ENCODE measurements at places on chromosomes 1 and 21.

DNA sequence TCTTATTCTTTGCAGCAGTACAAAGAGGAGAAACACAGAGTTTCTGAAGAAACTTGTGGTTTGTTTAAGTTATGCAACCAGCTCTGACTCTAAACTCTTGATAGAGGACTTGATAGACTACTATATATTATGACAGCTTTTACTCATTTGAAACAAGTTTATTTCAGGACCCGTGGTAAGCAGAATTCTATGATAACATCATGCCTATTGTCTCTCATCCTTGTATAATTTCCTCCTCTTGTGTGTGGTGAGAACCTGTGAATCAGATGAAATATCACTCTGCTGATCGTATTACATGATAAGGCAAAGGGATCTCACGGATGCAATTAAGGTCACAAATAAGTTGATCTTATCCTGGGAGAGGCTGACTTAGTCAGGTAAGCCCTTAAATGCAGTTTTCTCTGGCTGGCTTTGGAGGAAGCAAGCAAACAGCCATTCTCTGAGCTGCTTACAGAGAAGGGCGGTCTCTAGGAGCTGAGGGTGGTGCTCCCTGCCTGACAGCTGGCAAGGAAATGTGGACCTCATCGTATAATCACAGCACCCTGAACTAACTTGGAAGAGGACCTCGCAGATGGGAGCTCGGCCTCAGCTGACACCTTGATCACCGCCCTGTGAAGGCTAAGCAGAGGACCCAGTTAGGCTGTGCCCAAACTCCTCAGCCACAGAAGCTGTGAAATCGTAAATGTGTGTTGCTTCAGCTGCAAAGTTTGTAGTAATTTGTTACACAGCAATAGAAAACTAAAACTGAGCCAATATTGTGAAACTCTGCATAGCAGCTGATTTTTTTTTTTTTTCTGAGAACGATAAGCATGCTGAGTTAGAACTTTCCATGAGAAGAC lies 151.1 kb upstream of the DPT start:
- no peak for DNase-seq

DNA sequence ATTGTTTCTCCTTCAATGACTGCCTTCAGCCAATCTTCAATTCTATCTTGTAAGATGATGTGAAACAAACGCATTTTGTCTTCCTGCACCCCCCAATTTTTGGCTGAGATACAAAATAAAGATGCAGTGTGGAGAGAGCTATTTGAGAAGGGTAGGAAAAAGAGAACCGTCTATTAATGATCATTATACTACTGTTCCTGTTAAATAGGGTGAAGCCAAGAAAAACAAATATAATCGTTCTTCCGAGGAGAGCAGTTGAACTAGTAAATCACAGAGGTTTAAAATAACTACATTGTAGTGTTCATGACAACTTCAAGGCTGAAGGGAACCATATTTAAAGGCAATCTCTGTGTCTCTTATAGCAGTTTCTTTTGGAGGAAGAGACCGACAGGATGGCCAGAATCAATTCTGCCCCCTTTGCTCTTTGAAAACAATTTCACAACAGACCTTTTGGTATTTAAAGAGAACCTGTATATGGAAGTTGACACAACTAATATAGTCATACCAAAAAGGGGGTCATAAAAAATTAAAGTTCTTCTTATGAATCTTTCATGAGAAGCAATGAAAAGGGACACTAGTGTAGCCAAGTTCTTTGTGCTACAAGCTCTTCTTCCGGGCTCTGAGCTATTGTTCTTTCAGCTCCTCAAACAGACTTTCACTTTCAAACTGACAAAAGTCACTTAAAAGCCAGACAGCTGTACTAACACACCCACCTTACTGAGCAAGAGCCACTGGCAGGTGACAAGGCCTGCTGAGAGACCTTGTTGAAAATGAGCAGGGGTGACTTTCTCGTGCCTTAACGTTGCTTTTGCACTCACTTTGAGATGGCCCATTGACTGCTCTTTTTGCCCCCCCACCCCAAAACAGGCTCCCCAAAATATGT lies 30.9 kb downstream of the PROX1 start:
- DNase-seq = no peak

- DNase-seq = no peak
These were observed 23.4 kb downstream of the VAV3 start for GRCh38 chr1:107941531-107941930.

GRCh38 chr1:167669209-167670124 lies 39.4 kb downstream of the RCSD1 start:
- DNase-seq = no peak

DNA sequence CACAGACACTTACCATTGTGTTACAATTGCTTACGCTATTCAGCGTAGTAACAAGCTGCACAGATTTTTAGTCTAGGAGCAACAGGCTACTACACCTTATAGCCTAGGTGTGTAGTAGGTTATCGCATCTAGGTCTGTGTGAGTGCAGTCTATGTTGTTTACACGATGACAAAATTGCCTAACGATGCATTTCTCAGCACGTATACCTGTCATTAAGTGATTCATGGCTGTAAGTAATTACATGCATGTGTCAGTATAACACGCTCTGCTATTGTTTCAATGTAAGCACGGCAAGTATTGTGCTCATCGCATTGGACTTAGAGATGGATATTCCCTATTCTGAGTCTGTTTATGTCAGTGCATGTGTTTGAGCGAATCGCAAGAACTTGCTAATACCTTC lies 15.7 kb upstream of the ZBTB18 start:
- DNase-seq = no peak

DNA sequence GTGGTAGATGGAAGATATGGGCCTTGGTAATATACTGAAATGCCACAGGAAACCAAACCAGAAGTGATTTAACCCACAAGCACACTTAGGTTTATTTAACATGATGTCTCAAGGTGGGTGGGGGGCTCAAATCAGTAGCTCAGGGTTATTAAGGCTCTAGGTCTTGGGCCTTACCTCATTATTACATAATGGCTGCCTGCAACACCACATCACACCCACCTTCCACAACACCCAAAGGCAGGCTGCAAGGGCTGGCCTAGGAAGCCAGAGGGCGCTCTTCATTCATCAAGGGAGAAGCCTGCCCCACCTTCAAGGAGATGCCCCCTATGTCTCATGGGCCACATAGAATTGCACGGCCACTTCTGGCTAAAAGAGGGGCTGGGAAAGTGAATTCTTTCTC lies 6.0 kb downstream of the TFF1 start:
- no peak for DNase-seq

DNA sequence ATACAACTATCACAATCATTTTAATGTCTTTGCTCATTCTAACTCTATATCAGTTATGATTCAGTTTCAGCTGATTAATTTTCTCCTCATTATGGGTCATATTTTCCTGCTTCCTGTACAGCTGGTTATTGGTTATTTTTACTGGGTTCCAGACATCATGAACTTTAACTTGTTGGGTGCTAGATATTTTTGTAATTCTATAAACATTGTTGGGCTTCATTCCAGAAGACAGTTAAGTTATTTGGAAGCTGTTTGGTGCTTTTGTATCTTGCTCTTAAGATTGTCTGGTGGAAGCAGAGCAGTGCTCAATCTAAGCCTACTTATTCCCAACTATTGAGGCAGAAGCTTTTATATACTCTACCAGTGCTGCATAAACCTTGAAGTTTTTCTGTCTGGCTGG lies 34.4 kb upstream of the HFM1 start:
- DNase-seq = no peak

DNA sequence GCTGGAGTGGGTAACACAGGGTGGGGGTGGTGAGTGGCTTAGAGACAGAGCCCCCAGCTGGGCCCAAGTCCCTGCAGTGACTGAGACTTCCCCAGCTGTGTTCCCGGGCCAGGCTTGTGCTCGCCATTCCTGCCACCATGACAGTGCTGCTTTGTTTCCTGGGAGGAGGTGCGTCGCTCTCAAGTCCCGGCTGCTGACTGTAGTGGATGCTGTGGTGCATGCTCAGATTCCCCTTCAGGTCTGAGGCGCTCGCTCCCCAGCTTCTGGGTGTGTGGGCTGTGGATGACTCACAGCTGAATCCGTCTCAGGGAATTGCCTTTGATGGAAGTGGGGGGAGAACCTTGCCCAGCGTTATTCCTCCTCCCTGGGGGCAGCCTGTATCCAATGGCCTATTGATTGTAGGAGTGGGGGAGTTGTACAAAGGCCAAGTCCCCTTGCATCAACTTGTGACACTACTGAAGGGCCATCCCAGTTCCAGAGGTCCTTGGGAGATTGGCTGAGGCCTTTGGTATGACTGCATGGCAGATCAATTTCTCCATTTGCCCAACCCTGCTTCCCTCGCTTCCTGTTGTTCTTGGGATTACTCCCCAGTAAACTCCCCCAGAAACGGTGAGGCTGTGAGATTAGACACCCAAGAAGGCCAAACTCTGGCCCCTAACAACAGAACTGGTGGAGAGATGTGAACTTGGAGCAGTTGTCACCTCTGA lies 17.8 kb upstream of the POU3F1 start:
- no peak for DNase-seq
